ENCODE measurements at places on chromosomes 2 and 18.

GRCh38 chr2:163341426-163341825, 394.4 kb downstream of the FIGN start:
- no peak for DNase-seq

GRCh38 chr18:33578518-33579348, 714 bp downstream of the ASXL3 start:
- DNase-seq, result peak; percentile 15

DNA sequence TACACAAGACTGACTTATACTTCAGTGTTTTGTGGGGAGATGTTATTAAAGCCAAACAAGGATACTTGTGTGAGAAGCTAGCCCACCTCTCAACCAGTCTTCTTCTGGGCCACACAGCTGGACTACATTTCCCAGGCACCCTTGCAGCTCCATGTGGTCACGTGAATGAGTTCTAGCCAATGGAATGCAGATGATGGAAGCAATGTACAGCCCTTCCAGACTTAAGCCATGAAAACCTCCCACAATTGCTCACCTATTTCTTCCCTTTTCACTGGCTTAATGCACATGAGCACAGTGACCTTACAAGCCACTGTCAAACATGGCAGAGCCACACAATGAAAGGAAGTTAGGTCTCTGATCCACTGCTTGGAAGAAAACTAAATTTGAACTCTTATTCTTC, 20.4 kb upstream of the FEZ2 start:
- peak; percentile 13 for DNase-seq

- DNase-seq, result no peak
Measured at GRCh38 chr2:126914811-126915500, 16.3 kb downstream of the TEX51 start.

GRCh38 chr2:101830555-101830954, 133.0 kb downstream of the MAP4K4 start:
- DNase-seq, result no peak

DNA sequence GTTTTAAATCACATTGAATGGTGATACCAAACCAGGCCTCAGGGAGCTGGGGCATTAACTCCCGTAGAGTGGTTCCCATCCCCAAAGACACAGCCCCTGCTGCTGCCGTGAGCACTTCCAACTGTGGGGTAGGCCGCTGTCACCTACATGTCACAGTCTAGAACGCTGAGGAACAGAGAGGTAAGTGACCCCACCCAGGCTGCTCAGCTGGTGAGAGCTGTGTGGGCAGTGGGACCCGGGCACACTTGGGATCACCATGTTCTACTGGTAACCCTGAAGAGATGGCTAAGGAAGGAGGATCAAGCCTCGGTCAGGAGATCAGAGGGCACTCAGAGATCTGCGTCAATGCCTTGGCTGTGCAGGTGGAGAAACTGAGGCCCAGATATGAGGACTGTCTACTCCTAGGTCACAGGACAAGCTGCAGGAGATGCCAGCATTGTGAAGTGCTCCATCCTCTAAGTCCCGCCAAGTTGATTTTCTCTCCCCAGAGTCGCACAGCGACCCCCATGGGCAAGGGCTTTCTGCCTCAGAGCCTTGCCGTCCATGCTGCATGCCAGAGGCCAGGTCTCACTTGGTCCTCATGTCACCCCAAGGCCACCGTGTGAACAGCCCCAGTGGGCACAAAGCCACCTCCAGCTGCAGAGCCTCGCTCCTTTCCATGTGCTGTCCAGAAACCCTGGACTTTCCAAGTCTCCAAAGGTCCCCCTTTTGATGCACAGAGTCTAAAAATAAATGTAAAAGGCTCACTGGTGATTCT, 144.2 kb upstream of the OTOS start:
- no peak for DNase-seq

DNA sequence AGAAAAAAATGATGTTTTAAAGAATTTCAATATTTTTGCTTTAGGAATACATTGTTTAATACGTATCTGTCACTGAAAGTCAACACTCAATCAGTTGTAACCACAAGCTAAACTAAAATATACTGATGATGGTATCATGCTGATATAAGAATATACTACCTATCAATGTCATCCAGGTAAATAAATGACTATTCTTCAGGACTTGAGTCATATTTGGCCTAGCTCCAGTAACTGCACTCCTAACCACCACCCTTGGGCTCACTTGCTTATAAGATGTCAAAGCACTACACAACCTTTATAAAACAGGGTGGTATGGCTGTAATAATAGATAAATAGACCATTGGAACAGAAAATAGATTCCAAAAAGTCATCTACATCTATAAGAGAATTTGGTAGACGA, 48.8 kb downstream of the RND3 start:
- no peak for DNase-seq

DNA sequence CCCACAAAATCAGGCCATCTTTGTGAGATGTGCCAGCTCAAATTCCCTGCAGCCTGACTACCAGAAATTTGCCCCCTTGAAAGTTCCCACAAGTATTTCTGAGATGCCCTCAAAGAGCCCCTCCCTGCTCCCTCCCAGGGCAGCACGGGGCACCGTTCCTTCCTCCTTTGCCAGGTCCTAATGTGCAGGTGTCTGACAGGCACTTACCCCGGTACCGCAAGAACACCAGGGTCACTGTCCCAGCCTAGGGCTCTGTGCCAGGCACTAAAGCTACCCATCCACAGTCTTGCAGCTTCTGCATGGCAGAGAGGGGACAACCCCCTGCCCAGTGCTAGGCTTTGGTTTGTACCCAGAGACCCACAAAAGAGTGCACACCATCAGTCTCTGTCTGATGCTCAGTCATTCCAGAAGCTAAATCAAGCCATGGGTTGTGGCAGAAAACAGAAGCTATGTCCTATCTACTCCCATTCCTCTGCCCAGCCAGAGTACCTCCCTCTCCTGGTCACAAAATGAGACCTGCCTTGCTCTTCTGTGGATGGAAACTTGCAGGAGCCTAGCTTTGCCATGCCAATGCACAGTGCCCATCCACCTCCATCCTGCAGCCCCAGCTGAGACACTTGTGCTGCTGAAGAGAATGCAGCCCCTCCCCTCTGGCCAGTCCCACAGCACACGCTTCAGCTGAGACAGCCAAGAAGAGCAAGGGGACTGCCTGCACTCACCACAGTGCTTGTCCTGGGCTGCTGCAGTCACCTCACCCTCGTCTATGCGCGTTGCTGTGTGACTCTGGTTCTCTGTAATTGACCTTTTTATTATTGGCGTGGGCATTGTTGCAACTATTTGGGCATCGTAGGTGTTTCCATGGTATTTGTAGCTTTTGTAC, 48.7 kb downstream of the INPP5D start:
- no peak for DNase-seq

DNA sequence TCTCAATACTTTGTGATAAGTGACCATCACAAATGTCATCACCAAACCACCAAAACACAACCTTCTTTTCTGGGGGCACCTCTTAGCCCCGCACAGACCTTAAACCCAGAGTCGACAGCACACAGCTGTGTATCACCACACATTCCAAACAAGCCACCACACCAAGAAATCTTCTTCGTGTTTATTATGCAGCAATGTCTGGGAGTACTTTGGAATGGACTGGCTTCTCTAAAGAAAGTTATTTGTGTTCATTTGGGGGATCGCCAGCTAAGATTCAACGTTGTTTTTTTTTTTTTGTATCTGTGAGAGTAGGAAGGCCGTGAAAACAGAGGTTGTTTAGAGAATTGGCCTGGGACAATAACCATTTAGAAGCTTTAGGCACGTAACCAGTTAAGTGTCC, 1.1 kb upstream of the MTA3 start:
- DNase-seq, result no peak

GRCh38 chr2:36549165-36549574, 48.8 kb downstream of the FEZ2 start:
- DNase-seq, result no peak

- DNase-seq, result no peak
Measured at GRCh38 chr2:66534461-66534860, 99.5 kb downstream of the MEIS1 start.

- DNase-seq, result no peak
Measured at GRCh38 chr2:174340400-174341292, 5.9 kb downstream of the SP9 start.

GRCh38 chr2:195543902-195544894, 112.8 kb upstream of the SLC39A10 start:
- DNase-seq, result no peak

GRCh38 chr2:170492010-170492409, 223.1 kb upstream of the SP5 start:
- no peak for DNase-seq

GRCh38 chr2:103396152-103396551, 634.3 kb downstream of the TMEM182 start:
- no peak for DNase-seq

GRCh38 chr2:71558300-71559051, 105.1 kb downstream of the DYSF start:
- DNase-seq, result no peak

DNA sequence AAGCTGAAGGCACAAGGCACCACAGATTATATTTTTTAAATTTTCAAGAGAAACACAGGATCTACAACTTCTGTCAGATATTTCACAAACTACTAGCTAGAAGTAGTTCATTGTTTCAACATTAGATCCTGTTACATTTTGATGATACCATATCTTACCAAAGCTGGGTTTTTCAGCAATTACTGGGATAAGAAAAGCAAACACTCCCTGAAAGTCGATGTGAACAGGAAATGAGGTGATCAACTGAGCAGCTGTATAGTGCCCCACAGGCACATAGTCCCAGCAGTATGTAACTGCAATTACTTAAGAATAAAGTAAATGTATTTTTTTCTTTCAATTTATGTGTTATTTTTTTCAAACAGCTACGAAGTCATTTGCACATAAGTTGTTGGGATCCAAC, 103.5 kb downstream of the DNER start:
- DNase-seq, result no peak

- DNase-seq, result no peak
Measured at GRCh38 chr18:22734791-22735627, 198.1 kb upstream of the RBBP8 start.

GRCh38 chr2:46274586-46274985, 22.6 kb upstream of the EPAS1 start:
- no peak for DNase-seq

- peak; percentile 65 for DNase-seq
Measured at GRCh38 chr18:32612651-32613050, 142.0 kb upstream of the GAREM1 start.

DNA sequence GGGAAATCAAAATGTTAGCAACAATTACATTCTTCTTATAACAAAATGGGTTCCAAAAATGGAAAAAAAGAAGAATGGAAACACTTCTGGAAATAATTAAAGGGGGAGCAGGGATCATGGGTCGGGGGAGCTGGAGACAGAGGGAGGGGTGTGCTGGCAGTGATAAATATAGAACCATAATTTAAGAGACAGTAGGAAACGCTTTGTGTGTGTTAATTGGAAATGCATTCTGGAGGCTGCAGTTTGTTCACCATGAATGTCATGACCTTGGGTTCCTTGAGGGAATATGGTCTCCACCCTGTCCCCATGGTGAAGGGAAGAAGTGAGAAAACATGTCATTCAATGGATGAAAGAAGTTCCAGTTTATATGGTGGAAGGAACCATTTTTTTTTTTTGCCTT, 540.7 kb downstream of the TNS1 start:
- DNase-seq, result no peak

GRCh38 chr18:13448335-13448795, 229.8 kb downstream of the LDLRAD4 start:
- no peak for DNase-seq

- no peak for DNase-seq
Measured at GRCh38 chr2:271917-272316, 7.2 kb downstream of the ACP1 start.

DNA sequence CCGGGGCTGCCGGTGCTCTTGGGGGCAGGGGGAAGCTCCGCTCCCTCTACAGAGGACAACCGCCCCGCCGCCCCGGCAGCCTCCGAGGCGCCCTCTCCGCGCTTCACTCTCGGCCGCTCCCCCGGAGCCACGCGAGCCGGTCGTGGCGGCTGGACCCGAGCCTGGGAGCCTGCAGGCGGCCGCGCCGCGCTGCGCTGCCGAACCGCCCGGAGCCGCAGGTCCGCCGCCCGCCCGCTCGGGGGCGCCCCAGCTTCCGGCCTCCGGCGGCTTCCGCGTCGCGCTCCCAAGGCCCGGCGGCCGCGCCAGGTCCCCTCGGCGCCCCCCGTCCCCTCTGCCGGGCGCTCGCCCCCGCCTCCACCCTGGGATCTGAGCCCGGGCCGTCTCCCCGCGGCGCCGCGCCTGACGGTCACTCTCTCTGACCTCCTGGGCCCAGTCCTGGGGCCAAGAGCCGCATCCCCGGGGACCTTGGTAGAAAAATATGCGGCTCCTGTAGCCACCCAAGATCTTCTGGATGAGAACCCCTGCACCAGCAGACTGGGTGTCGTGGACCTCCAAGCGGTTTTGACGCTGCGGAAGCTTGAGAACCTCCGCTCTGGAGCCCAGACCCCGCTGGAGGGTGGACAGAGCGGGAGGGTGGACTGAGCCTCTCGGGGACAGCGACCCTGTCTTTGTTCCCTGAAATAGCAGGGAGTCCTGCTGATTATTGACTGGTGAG, 44.3 kb downstream of the SERTAD2 start:
- DNase-seq, result no peak

- DNase-seq, result no peak
Measured at GRCh38 chr2:205574001-205574400, 108.3 kb upstream of the NRP2 start.

- no peak for DNase-seq
Measured at GRCh38 chr18:58345875-58346274, 283.0 kb downstream of the ALPK2 start.

GRCh38 chr2:649426-650342, 27.5 kb downstream of the TMEM18 start:
- DNase-seq, result no peak

DNA sequence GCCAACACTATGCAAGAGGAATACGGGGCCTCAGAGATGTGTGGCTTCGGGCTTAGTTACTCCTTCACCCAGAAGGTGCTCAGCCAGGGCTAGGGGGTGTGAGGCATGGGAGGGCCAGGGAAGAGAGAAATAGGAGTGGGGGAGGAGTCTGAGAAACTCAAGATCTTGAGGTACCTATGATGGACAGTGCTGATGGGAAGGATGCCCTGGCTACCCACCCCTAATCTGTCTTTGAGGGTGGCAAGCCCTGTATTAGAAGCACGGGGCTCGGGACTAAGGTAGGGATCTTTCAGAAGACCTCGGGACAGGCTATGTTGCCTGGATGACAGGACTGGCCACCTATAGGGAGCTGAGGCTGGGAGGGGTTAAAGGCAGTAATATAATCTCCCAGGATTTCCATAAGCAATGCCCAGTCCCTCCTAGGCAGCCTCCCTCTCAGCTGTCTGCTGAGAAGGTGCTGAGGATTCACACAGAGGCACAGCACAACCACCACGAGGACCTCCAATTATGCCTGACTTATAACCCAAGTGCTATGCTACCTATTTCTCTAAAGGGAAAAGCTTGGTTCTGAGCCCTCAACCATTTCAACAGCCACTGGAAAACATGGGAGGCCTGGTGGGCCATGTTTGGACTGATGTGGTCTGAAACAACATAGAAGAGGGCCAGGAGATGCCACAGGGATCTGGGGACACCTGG, 23.3 kb downstream of the MTHFD2 start:
- no peak for DNase-seq

- DNase-seq, result no peak
Measured at GRCh38 chr2:240930096-240930630, 24.0 kb downstream of the CROCC2 start.
